ENCODE measurements at places on chromosomes 6 and 20. TPM values are rescaled to one million over a fixed set of nuclear protein-coding genes. Genes with fewer than 3 reads are reported as not detected.

The PLAGL1 gene
- total RNA-seq: 24.3 TPM

The RIMS1 gene
- total RNA-seq: not detected

The FNDC1 gene
- not detected for total RNA-seq

The PEX3 gene
- total RNA-seq: 27.9 TPM

The FGD2 gene
- total RNA-seq: 1.2 TPM

The BCL2L1 gene
- 263 TPM for total RNA-seq

The PDYN gene
- total RNA-seq: not detected

The ADA gene
- total RNA-seq: 21.9 TPM

The HRH3 gene
- total RNA-seq: not detected

The DPPA5 gene
- not detected for total RNA-seq
